Esophagus mucosa (tissue), 1 donor: ENCODE measurements at places on chromosomes 6 and 20. TPM values are rescaled to one million over a fixed set of nuclear protein-coding genes. Genes with fewer than 3 reads are reported as not detected.

SCRT2 gene
- not detected for total RNA-seq

ERVFRD-1 gene
- not detected for total RNA-seq

OLIG3 gene
- not detected for total RNA-seq

PTGIS gene
- 2.9 TPM for total RNA-seq

GRM1 gene
- not detected for total RNA-seq

RNF182 gene
- total RNA-seq, result 0.20 TPM

COL19A1 gene
- 0.04 TPM for total RNA-seq

ARFGEF3 gene
- 1.2 TPM for total RNA-seq

AGER gene
- total RNA-seq, result 2.7 TPM

TRIM31 gene
- 0.20 TPM for total RNA-seq

GPX5 gene
- not detected for total RNA-seq

EYA4 gene
- 0.20 TPM for total RNA-seq

PHACTR3 gene
- total RNA-seq, result not detected

SLC22A16 gene
- not detected for total RNA-seq

GPSM3 gene
- total RNA-seq, result 2.2 TPM

REV3L gene
- 17.7 TPM for total RNA-seq

SPTLC3 gene
- total RNA-seq, result 9.0 TPM

GJA10 gene
- not detected for total RNA-seq

MYLK2 gene
- total RNA-seq, result 0.12 TPM

PACSIN1 gene
- not detected for total RNA-seq

CLPSL1 gene
- not detected for total RNA-seq

GUCA1A gene
- not detected for total RNA-seq

SIRPG gene
- 0.60 TPM for total RNA-seq

NAPB gene
- total RNA-seq, result 4.0 TPM

BPIFB1 gene
- 8.3 TPM for total RNA-seq

EPB41L1 gene
- total RNA-seq, result 95.6 TPM

ALDH8A1 gene
- 0.16 TPM for total RNA-seq

NR2E1 gene
- 0.08 TPM for total RNA-seq

BPHL gene
- 27.0 TPM for total RNA-seq
